ENCODE measurements at places on chromosomes 6 and 20.

- no peak for DNase-seq
These were observed 10.6 kb upstream of the SAMD3 start for GRCh38 chr6:130233330-130233729.

- DNase-seq, result no peak
These were observed 171.3 kb upstream of the CST7 start for GRCh38 chr20:24777746-24778145.

- no peak for DNase-seq
These were observed 296.1 kb upstream of the FOXQ1 start for GRCh38 chr6:1015825-1016224.

DNA sequence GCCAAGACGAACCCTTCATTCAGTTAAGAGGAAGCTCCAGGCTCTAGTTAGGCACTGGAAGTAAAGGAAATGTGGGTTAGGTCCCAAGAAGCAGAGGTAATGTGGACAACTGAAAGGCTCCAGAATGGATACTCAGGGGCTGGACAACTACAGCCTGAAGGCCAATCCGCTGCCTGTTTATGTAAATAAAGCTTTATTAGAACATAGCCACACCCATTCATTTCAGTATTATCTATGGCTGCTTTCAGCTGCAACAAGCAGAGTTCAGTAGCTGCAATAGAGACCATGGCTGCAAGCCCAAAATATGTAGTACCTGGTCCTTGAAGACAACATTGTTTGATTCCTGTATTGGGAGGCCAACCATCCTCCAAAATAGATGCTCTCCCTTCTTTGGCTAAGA lies 100.8 kb upstream of the MRPS10 start:
- no peak for DNase-seq

DNA sequence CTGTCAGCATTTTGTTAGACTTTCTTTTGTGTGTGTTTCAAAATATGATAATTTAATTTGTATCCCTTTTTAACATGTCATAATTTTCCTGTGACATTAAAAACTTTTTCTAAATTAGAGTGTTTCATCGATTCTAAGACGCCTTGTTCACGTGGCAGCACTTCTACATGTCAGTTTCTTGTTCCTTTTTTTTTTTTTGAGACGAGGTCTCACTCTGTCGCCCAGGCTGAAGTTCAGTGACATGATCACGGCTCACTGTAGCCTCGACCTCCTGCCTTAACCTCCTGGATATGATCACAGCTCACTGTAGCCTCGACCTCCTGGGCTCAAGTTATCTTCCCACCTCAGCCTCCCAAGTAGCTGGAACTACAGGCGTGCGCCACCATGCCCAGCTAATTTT lies 27.6 kb upstream of the ADRM1 start:
- no peak for DNase-seq

DNA sequence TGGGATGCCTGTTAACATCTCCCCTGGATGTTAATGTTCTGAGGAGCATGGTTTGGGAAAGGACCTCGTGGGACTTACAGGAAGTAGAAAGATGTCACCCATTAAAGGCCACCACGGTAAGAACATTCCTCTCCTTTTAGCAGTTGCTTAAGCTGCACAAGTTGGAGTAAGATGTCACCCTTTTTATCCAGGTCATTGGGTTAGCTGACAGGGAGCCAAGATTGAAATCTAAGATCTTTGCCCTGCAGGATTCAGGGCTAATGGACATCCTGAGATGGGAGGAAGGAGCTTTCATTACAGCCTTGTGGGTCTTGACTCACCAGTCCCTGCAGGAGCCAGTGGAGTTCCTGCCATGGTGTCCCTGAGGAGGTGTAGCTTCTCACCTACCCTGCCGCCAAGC lies 22.1 kb downstream of the PABPC1L start:
- DNase-seq, result no peak
